ENCODE measurements at places on chromosomes 11 and 22.
A peak's percentile ranks its signal among the peaks of the same experiment; 100 is the strongest.

DNA sequence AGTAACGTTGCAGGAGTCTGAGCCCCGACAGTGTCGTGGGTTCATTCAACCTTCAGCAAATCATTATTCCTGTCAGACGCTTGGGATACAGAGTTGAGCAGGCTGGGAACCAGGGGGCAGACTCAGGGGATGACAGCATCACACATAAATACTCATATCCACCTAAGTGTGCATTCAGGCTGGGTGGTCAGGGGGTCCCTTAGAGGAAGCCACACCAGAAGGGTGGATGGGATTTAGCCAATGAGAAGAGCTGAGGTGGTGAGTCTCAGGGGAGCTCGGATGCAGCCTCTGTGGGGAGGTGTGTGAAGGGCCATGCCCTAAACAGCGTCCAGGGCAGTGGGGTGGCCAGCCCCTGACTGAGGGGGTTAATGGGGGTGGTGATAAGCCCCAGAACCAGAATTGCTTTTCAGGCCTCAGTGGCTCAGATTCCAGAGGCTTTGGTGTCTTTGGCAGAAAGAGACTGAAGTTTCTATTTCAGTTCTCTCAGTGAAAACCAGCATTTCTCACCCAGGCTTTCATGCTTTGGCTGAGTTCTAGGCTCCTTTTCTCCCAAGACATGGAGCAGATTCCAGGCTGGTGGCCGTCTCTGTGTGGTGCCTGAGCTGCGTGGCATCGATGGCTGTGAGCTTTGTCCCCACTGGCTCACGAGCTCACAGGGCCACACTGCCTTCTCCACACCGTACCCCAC, 83.9 kb upstream of the CLDN5 start:
- DNase-seq, result no peak

GRCh38 chr22:38835888-38836301, 7.9 kb downstream of the NPTXR start:
- no peak for DNase-seq

DNA sequence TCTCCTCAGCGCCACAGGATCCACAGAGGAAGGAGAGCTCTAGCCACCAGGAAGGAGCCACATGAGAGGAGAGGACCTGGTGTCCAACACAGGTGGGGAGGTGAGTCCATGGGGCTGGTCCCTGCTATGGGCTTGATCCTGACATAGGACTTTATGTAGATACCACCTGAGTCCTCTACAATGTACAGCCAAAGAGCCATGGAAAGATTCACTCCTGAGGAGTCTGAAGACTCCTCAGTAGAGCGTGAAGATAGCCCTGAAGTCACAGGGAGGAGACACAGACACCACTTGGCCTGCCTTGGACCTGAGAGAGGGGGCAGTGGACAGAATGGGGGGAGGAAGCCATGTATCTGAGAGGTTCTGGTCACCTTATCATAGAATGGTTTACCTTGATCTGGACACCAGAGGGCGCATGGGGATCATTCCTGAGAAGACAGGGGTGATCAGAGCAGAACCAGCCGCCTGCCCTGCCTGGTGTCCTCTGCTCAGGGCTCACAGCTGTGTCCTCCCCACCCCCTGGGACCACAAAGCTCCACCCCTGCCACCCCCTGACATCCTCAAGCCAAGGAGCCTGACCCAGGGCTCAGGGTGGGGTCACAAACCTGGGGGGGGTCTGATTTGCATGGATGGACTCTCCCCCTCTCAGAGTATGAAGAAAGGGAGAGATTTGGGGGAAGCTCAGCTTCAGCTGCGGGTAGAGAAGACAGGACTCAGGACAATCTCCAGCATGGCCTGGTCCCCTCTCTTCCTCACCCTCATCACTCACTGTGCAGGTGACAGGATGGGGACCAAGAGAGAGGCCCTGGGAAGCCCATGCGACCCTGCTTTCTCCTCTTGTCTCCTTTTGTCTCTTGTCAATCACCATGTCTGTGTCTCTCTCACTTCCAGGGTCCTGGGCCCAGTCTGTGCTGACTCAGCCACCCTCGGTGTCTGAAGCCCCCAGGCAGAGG, 77.0 kb downstream of the ZNF280B start:
- DNase-seq, result peak; percentile 12

DNA sequence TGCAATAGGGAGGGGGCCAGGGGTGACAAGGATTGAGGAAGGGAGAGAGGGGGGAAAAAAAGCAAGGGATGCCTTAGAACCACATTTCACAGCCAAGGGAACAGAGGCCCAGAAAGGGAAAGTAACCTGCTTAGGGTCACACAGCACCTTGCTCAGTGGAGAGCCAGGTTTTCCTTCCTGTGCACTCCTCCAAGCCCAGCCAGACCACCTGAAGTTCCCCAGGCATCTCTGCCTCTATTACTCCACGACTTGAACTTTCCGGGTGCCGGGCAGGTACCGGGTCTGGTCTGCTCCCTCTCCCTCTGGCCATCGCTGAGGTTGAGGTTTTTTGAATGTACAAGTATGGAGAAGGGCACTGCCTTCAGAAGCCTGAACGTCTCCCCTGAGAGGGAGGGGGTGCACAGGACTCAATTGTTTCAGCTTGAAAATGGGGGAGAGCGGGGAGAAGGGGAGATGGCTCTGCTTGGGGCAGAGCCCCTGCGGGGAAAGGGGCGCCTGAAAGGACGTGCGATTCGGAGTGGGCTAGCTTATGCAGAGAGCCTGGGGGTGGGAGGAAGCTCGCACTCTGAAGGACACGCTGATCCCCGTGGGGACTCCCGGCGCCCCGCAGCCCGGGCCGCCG, 516 bp upstream of the SERPINH1 start:
- DNase-seq, result no peak

DNA sequence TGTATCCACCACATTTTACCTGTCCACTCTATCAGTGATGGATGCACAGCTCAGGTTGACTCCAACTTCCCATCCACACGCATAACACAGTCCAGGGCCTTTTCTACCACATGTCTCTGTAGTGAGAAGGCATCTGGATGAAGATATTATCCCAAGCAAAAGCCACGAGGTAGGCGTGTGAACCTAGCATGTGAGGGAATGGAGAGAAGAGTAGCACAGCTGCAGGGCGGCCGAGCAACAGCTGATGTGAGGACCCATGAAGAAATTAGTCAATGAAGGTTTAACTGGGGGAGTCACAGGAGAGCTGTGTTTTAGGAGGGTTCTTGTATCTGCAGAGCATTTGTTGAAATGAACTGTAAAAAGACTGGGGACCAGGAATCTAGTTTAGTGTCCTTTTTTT, 144.6 kb upstream of the PITPNB start:
- no peak for DNase-seq

DNA sequence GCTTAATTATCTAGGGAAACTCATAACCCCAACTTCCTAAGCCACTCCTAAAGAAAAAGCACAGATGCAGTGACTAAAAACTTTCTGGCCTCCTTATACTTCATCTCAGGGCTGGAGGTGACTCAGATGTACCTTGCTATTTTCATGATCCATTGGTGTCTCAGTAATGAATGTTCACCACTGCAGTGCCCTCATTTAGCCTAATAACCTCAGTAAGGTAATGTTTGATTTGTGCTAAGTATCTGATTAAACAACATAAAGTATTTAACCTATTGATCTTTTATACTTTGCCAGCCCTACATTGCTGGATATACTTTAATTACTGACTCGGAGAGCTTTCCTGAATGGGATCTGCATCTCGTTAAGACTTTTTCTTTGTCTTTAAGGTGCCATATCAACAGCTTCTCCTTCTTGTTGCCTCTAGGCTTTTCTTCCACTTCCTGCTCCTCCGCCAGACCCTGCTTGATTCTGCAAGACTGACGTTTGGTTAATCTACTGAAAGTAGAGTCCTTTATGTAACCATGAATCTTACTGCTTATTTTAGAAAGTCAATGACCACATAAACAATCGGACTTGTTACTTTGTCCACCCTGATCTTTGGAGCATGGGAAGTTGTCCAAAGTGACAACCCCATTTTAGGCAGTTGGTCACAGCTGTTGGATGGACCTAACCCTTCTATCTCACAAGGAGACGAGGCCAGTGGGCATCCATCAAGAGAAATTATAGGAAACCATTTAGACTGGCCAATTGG, 303.0 kb downstream of the ST3GAL4 start:
- DNase-seq, result no peak

DNA sequence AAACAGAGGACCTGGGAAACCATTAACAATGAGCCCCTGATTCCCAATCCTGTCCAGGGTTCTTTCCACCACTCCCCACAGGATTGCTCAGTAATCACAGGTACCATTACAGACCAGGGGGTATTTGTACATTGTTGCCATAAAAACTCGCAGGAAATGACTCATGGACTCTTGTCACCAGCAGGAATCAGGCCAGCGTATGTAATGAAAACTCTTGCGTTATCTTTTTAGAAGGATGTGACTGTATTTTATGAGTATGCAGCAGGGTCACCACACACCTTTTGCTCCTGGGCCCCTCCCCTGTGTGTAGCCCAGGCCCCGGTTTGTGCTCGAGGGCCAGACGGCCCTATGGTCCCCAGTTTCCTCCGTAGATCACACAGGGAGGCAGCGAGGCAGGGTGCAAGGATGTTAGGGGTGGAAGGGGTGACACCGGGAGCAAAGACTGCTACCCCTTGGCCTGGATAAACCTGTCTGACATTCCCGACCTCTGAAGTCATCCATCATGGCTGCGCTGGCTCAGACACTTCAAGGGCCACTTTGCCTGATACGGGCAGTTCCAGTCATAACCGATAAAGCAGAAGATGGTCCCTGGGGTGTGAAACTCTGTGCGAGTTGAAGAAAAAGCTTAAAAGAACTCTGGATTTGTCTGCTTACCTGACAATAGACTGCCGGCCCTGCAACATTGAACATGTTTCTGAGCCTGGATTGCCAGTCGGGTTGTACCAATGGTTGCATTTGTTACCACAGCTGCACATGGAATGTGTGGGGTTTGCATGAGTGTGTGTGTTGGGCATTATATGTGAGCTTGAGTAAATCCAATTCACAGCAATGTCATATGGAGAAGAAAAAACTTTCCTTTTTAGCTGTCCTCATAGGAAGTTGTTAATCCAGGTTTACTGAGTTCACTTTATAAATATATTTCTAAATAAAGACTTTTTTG, 56.9 kb downstream of the MICAL2 start:
- DNase-seq, result no peak

- no peak for DNase-seq
Measured at GRCh38 chr22:37256075-37256726, 12.1 kb upstream of the RAC2 start.

Data from activated T-helper 9 cell treated with anti-CD3 and anti-CD28 coated beads, Interleukin-2, amount 50 U/mL, for 16 hours (primary cell).